ENCODE measurements at places on chromosomes 3 and 15.

- DNase-seq, result no peak
Observed at GRCh38 chr15:38195191-38195901, 57.3 kb upstream of the SPRED1 start.

DNA sequence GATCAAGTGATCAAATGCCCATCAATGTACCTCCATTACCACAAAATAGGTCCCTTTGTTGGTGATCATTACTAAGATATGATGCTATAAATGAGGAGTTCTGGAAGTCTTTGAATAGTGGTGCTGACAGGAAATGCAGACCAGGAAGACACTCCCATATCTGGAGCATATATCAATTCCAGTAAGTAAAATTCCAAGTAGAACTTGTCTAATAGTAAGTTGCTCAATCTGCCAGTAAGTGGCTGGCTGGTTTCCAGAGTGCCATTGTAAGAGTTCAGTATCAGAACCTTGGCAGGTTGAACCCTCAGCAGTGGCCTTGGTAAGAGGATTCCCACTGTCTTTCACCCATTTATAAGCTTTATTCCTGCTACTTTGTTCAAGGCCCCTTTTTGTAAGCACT, 379.9 kb upstream of the RBMS3 start:
- no peak for DNase-seq

DNA sequence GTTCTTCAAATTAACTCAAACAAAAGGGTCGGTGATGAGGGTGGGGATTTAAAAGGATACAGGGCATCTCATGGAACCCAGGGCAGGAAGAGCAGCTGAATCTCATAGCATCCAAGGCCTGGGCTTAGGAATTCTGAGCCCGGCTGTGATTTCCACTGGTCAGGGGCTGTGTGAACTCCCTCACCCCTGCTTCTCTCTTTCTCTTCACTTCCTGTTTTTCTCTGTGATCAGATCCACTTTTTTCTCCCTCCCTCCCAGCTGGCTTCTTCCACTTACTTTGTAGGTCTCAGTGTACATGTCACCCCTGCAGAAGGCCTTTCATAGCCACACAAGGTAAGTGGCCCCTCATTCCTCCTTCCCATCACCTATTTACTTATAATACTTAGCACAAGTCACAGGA, 68.2 kb upstream of the CORO2B start:
- peak; percentile 18 for DNase-seq

GRCh38 chr3:194852831-194853508, 167.3 kb downstream of the FAM43A start:
- no peak for DNase-seq

GRCh38 chr3:14879211-14879874, 60.6 kb downstream of the FGD5 start:
- DNase-seq, result no peak

DNA sequence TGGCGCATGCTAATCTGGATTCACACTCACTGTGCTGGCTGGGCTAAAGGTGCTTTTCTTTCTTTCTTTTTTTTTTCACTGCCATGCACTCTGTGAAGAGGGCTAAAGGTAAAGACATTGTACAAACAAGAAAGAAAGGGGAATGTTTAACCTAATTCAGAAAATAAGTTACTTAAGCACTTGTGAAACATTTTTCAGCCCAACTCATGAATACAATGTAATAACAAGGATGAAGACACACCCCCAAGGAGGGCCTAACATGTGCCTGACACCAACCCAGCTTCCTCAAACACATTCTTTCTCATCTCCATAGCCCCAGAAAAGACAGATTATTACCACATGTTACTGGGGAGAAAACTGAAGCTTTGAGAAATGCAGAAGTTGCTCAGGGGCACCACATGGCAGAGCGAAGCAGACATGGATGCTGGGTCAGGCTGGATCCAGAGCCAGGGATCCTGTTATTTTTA, 5.7 kb downstream of the STIMATE start:
- DNase-seq, result peak; percentile 95

- DNase-seq, result no peak
Observed at GRCh38 chr15:96053031-96053780, 277.3 kb upstream of the NR2F2 start.

- DNase-seq, result no peak
Observed at GRCh38 chr3:100830931-100831330, 121.6 kb downstream of the TFG start.

DNA sequence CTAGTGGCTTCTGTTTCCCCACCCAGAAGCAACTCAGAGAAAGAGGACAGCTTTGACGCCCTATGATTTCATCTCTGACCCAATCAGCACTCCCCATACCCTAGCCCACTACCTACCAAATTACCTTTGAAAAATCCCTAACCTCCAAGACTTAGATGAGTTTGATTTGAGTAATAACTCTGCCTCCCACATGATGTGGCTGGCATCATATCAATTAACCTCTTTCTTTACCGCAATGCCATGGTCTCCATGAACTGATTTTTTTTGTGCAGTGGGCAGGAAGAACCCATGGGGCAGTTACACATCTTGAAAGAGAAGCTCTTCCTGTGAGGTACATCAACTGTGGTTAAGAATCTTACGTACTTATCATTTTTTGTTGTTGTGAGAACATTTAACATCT, 25.5 kb upstream of the APOD start:
- DNase-seq, result no peak

DNA sequence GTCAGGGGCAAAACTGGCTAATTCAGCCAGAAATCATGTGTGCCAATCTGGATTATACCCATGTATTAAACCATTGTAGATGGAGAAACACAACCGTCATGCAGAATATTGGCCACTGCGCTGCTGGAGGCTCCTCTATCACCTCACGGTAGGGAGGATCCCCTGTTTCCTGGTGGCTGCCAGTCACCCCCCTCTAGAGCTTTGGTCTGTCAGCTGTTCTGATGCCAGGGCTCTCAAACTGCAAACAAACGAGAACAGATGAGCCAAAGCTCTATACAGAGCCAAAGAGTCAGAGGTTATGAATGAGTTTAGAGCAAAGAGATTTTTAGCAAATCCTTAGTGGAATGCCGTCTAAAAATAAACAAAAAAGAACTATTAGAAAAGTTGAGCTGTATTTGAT, 62.5 kb downstream of the IL20RB start:
- DNase-seq, result no peak

DNA sequence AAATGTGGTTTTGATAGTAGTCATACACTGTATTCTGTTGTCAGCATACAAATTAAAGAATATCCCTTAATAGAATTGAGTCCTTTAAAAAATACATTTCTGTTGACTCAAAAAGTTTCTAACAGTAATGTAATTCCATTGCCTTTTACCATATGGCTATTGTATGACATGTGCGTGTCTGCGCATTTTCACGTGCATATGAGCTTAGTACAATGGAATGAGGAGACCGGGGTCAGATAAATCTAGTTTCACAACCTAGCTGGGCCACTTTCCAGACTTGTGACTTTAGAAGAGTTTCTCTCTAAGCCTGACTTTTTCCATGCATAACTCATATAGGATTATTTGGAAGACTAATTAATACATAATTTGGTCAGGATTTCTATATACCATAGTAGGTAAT, 38.7 kb downstream of the ZBTB38 start:
- DNase-seq, result no peak

DNA sequence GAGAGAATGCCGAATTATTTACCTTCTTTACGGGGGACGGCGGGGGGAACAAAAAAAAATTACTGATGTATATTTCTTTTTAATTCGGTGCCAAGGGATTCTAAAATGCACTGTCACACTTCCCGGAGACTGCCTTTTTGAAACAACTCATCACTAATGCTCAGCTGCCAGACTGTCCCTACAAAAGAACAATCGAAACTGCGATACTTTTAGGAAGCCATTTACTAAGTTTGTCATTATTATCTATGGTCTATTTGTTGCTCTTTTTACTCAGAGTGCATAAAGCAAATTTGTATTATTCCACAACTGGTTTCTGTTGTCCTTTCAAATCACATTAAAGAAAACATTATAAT, 60.8 kb downstream of the TM4SF4 start:
- DNase-seq, result no peak

DNA sequence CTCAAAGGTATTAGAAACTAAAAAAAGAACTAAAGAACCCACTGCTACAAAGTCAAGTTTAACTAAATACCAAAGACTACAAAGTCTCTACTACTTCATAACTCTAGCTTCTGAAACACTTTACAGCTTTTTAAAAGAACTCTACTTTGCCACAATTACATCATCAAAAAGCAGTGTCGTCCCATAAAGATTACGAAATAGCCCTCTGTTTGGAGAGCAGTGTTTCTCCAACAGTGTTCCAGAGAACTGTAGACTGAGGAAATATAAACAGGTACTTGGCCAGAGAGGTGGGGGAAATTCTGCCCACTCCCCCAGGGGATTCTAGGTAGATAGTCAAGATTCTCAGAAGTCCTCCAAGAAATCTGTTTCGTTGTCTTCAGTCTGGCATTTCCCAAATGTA, 225.6 kb downstream of the PDZRN3 start:
- no peak for DNase-seq

DNA sequence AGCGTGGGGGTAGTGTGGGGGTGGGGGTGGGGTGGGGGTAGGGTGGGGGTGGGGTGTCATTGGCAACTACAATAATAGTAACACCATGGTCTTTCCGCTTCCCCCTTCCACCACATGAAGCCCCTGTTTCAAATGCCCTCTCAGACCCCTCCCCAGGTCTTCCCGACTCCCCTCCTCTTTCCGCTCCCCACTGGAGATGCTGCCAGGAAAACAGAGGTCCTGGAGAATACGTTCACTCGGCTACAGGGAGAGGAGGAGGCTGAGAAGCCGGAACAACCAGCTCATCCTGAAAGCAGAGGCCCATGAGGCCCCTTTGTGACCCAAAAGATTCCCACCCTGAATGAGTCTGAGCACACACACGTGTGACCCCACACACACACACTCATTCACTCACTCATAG, 75.4 kb downstream of the CPN2 start:
- DNase-seq, result no peak

DNA sequence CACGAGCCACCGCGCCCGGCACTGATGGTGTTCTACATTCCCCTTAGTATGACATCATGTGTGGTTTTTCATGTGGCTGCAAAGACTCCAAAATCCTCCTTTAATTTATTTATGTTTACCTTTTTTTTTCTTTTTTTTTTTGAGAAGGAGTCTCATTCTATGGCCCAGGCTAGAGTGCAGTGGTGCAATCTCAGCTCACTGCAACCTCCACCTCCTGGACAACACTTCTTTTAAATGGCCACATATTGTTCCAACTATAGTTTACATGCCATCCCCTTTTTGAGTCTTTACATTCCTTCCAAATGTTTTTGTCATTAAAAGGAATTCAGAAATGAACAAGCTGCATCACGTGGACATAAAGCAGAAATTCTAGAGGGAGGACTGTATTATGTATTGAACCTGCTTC, 10.3 kb upstream of the CDV3 start:
- DNase-seq, result no peak

DNA sequence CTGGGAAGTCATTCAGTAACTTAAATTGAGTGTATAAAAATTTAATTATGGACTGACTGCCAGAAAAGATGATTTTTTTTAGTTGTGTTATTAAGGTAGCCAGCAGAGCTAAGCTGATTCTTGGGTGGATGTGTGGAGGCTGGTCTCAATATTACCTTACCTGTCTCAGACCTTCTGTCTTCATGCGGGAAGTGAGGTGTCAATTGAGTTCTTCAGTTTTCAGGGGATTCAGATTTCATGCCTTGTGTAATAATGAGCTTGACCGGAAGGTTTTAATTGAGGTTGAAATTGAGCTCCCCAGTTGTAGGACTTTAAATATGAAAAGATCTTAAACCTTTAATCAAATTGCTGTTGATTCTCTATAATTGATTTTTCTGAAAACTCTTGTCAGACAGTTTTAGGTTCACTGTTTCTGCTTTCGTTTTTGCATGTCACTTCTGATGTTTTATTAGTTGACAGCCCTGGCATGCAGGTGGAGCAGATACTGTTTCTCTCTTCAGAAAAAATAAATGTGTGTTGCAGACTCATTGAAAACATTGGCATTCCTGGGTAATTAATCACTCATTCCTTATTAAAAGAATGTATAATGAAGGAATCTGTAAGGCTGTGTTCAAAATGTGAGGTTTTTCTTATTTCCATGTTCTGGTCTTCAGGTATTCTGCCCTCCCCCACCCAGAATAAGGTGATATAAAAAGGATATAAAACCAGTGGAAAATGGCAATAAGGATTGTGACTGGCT, 54.5 kb downstream of the PSMD6 start:
- no peak for DNase-seq

DNA sequence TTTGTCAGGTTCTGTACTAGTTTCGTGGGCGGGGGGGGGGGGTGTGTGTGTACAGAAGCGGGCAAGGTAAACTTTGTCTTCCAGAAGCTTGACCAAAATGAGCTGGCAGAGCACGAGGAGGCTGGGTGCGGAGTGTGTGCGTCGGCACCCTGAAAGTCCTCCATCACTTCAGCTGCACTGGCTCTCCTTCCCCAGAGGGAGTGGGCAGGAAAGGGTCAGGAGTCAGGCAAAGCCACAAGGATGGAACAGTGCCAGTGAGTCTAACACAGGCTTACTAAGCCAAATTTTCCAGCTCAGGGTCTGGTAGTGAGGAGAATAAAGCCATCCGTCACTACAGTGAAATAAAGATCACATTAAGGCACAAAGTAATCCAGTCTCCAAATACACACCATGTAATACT, 11.9 kb upstream of the SH3GL3 start:
- DNase-seq, result no peak

DNA sequence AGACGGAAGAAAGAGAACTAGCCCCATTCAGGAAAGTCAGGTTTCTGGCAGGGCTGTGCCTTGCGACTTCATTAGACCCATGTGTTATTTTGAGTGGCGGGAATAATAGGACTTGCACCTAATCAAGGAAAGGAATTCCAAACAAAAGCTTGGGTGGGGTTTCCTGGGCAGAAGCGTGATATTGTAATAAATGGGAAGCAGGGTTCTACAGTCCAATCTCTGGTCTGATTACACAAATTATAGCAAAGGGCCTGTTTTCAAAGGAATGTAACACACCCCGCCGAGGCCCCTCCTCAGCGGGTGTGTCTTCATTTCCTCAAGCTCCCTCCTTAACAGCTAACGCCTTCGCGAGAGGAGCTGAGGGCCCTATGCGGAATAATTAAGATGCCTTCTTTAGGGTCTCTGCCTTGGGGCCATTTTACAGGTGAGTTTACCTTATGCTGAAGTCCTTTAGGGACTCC, 396.0 kb upstream of the C2CD4B start:
- no peak for DNase-seq

GRCh38 chr15:73879426-73879825, 6.1 kb downstream of the TBC1D21 start:
- DNase-seq, result no peak

GRCh38 chr3:153502682-153503081, 340.7 kb downstream of the RAP2B start:
- DNase-seq, result no peak

GRCh38 chr3:197216169-197216860, 82.1 kb downstream of the DLG1 start:
- no peak for DNase-seq

- DNase-seq, result peak; percentile 57
Observed at GRCh38 chr3:182793663-182794454, 555 bp downstream of the ATP11B start.
